ENCODE measurements at places on chromosomes 1 and 21.

GRCh38 chr1:116493036-116493435 lies 77.8 kb downstream of the CD58 start:
- DNase-seq = no peak

DNA sequence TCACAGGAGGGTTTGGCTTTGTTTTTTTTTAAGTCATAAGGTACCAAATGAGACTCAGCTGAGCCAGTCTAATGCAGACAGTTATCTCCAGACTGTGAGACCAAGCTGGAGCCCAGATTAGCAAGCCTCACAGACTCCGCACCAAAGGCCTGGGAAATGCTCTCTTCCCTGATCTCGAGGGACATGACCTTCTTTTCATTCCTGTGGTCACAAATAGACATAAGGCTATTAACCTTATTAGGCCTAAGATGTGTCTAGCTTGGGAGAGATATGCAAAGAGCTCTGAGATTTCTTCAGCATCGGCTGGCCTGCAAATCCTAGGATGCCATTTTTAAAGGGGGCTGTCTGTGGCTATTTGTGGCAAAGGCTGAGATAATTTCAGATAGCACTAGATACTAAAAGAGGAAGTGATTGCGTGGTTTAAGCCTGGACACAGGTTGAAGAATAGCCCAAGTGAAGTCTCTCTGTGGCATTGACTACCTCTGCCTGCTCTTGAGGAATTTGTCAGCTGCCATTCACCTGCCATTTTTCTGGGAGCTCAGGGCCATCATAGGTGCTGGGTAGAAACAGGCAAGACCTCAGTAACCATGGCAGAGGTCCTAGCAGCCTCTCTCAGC lies 301.3 kb downstream of the SIPA1L2 start:
- no peak for DNase-seq

- no peak for DNase-seq
Observed at GRCh38 chr1:28751315-28752060, 14.7 kb downstream of the YTHDF2 start.

DNA sequence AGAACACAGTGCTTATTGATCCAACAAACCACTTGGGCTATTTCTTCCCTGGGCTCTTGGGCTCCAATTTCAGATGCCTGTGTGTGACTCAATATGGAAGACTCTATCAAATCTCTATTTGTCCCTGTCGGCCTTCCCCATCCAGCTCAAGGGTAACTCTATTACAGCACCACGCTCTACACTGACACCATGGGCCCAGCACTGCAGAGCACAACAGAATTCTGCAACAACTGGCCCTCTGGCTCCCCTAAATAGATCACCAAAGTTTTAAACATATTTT lies 51.7 kb downstream of the CAPZB start:
- no peak for DNase-seq

- DNase-seq = no peak
Observed at GRCh38 chr1:177118901-177119300, 45.6 kb downstream of the ASTN1 start.

DNA sequence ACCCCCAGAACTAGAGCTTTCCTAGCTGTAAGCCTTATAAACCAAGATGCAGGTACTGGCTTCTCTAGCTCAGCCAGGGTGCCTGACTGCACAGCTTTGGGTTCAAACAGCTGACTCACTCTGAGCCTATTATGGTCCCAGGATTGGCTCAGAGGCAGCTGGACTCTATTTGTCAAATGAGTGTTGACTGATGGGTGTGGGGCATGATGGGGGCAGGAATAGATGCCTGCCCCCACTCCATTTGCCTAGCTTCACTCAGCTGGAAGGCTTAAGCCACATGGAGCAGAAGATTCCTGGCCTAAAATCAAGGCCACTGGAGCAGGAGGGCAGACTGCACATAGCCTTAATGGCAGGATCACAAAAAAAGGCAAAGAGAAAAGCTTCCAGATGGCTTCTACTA lies 90.5 kb downstream of the PIK3R3 start:
- no peak for DNase-seq

- DNase-seq = no peak
Observed at GRCh38 chr1:5750186-5751162, 241.8 kb downstream of the NPHP4 start.

GRCh38 chr1:234675572-234675971 lies 65.6 kb upstream of the IRF2BP2 start:
- DNase-seq = no peak

DNA sequence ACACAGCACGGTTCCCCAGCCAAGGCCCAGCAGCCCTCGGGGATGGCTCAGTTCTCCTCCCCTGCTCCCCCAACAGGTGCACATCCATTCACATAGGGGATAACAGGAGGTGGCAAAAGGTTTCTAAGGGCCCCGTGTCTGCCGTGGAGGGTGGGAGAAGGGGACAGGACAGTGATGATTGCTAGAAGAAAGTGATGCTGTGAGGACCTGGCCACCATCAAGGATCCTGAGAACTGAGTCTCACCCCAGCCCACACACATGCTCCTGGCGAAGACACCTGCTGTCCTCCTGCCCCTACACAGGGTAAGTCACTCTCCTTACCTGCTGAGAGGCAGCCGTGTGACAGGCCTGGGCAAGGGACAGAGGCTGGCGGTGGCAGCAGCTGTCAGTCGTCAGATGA lies 54.5 kb downstream of the GNG4 start:
- no peak for DNase-seq

- DNase-seq = no peak
Observed at GRCh38 chr1:113683384-113684152, 75.7 kb downstream of the PHTF1 start.

- DNase-seq = no peak
Observed at GRCh38 chr1:220732621-220733020, 15.5 kb upstream of the MTARC2 start.

DNA sequence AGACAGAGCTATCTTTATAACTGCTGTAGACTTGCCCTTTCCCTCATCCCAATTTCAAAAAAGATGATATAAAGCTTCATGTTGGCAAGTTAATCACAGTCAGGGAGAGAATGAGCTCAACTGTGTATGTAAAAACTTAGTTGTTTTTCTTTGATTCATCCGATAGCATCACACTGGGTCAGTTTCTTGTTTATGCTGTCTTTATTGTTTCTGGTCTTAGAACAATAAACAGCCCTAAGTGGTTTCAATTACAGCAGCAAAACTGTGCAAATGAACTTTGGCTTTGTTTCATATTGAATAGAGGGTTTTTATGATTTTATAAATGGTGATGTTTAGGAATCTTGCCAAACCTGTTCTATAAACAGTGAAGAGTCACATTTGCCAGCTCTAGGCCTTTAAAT lies 423.8 kb upstream of the CXADR start:
- no peak for DNase-seq

DNA sequence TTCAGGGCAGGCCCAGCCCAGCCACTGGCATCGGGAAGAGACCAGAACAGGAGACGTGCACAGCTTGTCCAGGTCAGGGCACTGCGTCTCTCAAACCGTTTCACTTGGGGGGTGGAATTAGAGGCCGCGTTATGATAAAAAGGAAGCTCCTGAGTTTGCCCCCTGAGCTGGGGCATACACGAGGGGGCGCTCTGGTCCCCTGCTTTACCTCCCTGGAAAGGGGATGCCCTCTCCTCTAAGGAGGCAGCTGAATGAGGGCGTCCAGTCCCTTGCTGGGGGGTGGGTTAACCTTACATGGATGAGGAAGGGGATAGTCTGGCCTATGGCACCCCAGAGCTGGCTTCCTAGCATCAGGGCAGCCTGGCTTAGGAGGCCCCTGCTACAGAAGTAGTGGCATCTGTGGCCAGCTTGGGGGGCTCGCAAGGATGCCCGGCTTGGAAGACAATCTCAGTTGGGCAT lies 2.3 kb downstream of the MYOG start:
- no peak for DNase-seq

DNA sequence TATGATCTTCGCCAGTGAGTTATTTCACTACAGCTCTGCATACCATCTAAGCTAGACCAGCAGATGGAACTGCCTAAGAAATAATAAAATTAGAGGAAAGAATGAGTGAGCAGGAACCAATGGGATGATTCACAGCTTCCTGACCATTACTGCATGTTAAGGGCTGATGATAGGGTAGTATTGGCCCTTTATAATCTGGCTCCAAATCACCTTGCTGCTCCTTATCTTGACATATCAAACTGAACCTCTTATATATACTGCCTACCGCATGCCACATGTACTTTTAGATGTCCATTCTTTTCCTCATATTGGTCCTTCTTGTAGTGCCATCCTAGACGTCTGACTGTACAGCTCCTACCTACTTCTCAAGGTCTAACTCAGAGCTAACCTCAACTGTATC lies 524.4 kb downstream of the DPYD start:
- no peak for DNase-seq

- DNase-seq = no peak
Observed at GRCh38 chr1:216014086-216014485, 409.2 kb downstream of the USH2A start.

DNA sequence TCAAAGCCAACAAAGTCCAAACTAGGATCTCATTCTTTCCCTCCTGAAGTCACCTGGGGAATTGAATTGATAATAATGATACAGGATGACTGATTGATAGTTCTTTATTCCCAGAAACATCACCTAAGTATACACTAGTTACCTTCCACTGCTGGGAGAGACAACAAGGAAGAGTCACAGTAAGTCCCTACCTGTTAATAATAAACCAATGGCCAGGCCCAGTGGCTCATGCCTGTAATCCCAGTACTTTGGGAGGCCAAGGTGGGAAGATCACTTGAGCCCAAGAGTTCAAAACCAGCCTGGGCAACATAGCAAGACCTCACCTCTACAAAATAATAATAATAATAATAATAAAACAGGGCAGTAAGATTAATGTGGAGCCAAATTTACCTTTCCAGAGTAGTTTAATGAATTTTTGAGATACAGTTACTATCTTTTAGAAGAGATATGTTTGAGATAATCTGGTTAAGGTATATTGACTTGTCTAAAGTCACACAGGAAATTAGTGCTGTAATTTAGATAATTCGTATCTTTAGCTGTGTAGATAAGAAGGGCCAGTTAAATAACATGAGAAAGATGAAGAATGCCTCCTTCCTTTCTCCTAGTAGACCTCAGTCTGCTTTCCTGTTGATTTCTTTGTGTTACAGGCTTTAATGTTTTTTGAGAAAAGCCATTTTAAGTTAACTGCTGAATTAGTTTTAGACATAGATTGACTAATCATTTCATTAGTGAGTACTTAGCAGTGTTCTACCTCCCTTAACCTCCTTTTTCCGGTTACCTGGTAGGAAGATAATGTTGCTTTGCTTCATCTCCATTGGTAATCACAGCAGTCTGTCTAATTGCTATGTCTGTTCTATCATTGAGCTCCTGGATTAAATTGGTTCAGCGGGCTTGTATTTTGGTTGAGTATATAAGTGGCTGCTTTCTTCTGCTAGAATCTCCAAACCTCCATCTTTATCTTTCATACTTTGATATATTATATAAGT lies 22.0 kb downstream of the SMAP2 start:
- DNase-seq = no peak

- no peak for DNase-seq
Observed at GRCh38 chr1:73901738-73902137, 296.2 kb downstream of the LRRIQ3 start.

- no peak for DNase-seq
Observed at GRCh38 chr1:56586502-56586901, 7.1 kb upstream of the PLPP3 start.

DNA sequence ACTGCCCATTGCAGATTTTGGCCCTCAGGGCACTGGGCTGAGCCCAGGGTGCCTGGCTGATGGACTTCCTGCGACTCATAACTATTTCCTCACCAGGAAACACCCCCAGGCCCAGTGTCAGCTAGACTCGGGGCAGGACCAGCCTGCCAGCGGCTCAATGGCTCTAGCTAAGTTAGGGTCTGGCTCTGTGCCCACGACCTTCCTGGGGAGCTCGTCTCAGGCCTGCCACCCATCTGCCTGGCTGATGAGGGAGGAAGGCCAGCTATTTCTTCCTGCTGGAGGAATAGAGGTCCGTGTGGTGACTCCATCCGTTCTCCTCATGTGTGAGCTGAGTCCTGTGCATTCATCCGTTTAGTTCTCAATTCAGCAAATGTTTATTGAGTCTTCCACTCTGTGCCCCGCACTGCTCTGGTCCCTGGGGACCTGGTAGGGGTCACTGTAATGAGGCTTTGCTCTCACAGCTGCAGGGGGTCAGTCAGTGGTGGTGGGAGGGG lies 44.5 kb downstream of the KIRREL1 start:
- peak; percentile 20 for DNase-seq

GRCh38 chr1:9793291-9793690 lies 30.5 kb downstream of the CLSTN1 start:
- no peak for DNase-seq

- no peak for DNase-seq
Observed at GRCh38 chr21:46226146-46226545, 2.4 kb downstream of the LSS start.

GRCh38 chr1:114310695-114311271 lies 157.1 kb upstream of the SYT6 start:
- peak; percentile 77 for DNase-seq

DNA sequence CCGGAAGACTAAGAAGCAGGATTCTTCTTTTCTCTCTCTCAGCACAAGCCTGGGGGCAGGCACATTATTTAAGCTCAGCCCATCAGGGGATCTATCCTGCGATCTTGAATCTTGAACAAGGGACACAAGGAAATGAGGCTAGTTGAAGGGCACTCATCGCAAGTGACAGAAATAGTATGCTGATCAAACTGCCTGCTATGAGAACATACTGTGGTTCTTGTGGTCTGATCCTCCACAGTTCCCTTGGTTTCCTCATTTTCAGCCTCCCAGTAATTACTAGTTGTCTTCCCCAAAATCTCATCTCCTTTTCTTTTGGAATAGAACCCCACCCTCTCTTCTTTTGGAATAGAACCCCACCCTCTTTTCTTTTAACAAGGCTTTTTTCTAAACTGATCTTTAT lies 6.5 kb downstream of the ANKRD45 start:
- no peak for DNase-seq

GRCh38 chr21:17422931-17423330 lies 89.9 kb upstream of the CXADR start:
- DNase-seq = no peak

- no peak for DNase-seq
Observed at GRCh38 chr1:209420276-209420675, 163.2 kb upstream of the CAMK1G start.

- DNase-seq = no peak
Observed at GRCh38 chr1:200971428-200971903, 52.0 kb downstream of the KIF21B start.

GRCh38 chr1:30823627-30823968 lies 66.0 kb upstream of the LAPTM5 start:
- no peak for DNase-seq

DNA sequence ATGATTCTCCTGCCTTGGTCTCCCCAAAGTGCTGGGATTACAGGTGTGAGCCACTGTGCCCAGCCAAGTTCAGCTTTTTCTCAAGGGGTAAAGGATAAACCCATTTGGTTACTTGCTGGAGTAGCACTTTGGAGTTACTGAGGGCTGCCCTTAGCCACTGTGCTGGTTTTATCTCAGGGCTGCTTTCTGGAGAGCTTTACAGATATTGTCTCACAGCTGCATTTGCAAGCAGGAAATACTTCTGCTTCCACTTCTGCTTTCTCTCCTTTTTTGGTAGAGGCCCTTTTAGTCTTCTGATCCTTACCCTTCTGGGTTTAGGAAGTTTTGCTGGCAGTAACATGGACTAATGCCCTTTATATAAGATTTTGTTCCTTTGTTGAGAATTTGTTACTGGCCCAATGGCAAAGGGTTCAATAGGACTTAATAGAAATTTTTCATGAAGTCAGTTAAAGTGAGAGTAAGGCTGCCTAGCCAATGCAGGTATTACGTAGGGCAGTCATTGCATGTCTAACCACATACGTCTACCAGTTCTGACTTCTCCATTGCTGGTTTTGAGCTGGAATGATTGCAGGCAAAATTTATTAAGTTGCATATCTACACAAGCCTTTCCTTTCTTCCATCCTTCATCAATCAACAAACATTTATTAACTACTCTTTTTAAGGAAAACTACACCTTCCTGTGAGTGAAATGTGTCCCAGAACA lies 24.4 kb downstream of the CAP1 start:
- DNase-seq = no peak

- no peak for DNase-seq
Observed at GRCh38 chr1:169249611-169250010, 118.0 kb downstream of the NME7 start.

All from fibroblast of the conjunctiva (primary cell).